ENCODE measurements at places on chromosomes 13 and 19.

- no peak for DNase-seq
These were observed 113.3 kb downstream of the LMO7 start for GRCh38 chr13:75749407-75749806.

GRCh38 chr13:28889086-28889732, 69.1 kb downstream of the MTUS2 start:
- DNase-seq, result no peak

GRCh38 chr19:17359905-17360800, 17.0 kb downstream of the PLVAP start:
- no peak for DNase-seq

GRCh38 chr13:24228852-24229458, 68.4 kb downstream of the SPATA13 start:
- DNase-seq, result peak; percentile 70

- no peak for DNase-seq
These were observed 90.1 kb upstream of the C1QTNF9B start for GRCh38 chr13:23987331-23987894.

DNA sequence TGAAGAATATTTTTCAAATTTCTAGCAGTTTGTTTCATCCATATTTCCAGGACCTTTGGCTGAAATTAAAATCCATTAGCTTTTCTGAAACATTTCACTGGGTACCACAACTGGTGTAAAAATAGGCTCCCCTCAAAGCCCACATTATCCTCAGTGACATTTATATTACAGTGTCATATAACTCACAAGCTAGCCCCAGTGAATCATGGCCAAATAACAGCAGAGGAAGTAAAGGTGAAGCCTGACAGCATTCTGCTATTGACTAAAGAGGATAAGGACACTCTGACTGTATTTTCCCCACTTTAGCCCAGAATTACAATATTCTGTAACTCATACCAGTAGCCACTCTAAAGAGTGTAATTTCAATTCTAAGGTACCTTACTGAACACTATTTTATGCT, 21.9 kb downstream of the KCTD12 start:
- DNase-seq, result no peak

DNA sequence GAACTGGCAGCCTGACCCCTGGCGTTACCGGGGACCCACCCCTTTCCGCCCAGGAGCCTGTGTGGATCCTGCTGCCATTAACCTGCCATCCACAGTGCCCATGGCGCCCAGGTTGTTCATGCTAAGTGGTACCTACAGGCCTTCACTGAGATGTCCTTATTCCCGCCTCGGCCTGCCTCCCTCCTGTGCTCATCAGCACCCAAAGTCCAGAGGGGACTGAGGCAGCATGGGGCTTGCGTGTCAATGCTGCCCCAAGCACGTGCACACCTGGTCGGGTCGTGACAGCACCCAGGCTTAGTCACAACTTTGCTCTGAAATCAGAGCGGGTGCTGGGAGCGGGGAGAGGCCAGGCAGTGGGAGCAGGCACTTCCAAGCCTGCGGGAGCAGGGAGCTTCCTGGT, 3.7 kb upstream of the INTS6 start:
- no peak for DNase-seq

- DNase-seq, result peak; percentile 20
These were observed 389.9 kb upstream of the PCDH9 start for GRCh38 chr13:67619995-67620380.

- peak; percentile 52 for DNase-seq
These were observed 20.3 kb downstream of the C19orf81 start for GRCh38 chr19:50669302-50670101.

GRCh38 chr13:28494778-28495537, at the start of gene FLT1:
FLT1 (minus strand) TSS chr13:28495128; CDS start chr13:28494843, 285 bp downstream.
- peak; percentile 64 for DNase-seq

GRCh38 chr13:41344358-41344757, 33.3 kb downstream of the NAA16 start:
- DNase-seq, result no peak

GRCh38 chr19:6362027-6362350, 658 bp downstream of the CLPP start:
- DNase-seq, result no peak

DNA sequence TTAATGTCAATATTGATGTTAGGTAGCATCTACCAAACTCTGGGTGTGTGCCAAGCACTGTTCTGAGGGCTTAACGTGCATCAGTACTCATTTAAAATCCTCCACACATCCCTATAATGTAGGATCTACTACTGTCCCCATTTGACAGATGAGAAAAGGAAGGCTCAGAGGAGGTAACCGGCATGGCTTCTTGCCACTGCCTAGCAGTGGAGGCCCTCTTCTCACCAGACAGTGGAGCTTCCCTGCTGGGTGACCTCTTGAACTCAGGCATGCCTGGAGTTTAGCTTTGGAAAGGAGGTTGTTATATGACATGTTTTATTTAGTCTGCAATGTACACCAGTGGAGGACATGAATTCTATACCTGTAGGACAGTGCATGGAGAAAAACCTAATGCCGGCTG, 2.1 kb downstream of the SPATA13 start:
- DNase-seq, result no peak

Measured in suppressor macrophage treated with lipopolysaccharide for 4 hours (primary cell).